ENCODE measurements at places on chromosomes 1 and 21.

DNA sequence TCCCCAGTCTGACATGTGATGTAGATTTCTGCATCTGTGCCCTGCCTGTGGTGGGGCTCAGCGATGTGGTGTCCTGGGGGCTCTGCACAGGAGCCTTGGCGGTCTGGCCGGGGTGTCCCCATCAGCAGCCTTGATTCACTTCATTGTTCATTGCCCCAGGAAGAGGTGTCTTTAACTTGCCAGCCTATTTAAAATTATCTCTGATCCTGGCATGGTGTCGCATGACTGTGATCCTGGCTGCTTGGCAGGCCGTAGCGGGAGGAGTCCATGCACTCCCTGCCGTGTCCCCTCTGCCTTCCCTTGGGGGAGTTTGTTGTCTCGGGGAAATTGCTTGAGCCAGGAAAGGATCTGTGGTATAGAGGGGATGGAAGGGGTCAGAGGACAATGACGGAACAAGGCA, 59.9 kb downstream of the TRIM11 start:
- no peak for DNase-seq

- peak; percentile 90 for DNase-seq
These were observed 38.8 kb downstream of the FRRS1 start for GRCh38 chr1:99727575-99728185.

DNA sequence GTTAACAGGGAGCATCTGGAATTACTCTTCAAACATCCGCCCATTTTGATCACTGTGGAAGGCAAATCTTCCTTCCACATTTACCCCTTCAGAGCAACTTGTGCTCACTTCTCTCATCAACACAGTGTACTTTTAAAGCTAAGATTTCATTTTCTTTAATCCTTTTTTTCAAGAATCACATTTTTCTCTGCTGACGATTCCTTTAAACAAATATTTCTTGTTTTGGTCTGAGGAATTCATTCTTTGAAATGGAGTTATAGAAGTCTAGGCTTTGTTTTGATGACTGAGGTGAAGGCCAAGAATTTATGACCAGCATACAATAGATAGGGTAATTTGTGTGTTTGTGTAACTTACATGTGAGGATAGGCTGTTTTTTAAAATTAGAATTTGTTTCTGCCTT, 25.6 kb downstream of the LRRC42 start:
- DNase-seq, result no peak

DNA sequence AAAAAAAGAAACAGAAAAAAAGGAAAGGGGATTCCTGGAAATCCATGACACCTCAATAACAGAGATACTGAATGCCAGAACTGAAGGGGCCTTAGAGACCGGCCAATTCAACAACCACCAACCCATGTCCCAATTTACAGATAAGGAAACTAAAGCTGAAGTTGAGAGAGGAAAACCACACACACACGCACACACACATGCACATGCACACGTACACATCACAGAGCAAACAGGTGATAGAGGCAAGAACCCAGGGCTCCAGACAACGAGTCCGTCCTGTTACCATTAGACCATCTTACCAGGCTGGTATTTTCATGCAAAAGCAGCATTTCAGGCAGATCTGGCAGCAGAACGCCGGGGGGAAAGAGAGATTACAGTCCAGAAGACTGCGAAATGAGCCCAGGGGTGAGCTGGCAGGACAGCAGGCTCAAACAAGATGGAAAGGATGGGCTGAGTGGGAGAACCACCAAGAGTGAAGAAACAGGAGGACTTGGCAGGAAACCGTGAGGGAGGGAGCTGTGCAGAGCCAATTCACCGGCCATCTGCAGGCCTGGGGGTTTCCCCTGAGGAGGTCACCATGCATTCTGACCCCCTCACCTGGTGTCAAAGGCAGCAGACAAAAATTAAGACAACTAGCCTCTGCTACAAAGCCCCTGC, 43.5 kb downstream of the PAFAH2 start:
- no peak for DNase-seq

- no peak for DNase-seq
These were observed 4.1 kb upstream of the PCP4 start for GRCh38 chr21:39863111-39863510.

DNA sequence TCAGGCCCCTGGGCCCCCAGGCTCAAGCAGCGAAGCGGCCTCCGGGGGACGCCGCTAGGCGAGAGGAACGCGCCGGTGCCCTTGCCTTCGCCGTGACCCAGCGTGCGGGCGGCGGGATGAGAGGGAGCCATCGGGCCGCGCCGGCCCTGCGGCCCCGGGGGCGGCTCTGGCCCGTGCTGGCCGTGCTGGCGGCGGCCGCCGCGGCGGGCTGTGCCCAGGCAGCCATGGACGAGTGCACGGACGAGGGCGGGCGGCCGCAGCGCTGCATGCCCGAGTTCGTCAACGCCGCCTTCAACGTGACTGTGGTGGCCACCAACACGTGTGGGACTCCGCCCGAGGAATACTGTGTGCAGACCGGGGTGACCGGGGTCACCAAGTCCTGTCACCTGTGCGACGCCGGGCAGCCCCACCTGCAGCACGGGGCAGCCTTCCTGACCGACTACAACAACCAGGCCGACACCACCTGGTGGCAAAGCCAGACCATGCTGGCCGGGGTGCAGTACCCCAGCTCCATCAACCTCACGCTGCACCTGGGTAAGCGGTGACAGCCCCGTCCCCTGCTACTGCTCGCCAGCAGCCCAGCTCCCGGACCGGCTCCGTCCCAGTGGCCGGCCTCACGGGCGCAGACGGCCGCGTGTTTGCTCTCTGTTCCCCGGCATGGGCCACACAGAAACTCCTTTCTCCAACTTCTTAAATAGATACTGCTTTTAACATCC, 539 bp downstream of the LAMC1 start:
- no peak for DNase-seq

- DNase-seq, result no peak
These were observed 81.9 kb downstream of the CASZ1 start for GRCh38 chr1:10714337-10715114.

All from fibroblast of skin of scalp (primary cell).